ENCODE measurements at places on chromosomes 11 and 22.
A peak's percentile ranks its signal among the peaks of the same experiment; 100 is the strongest.

- DNase-seq = no peak
Observed at GRCh38 chr11:46315783-46316563, 31.3 kb upstream of the DGKZ start.

DNA sequence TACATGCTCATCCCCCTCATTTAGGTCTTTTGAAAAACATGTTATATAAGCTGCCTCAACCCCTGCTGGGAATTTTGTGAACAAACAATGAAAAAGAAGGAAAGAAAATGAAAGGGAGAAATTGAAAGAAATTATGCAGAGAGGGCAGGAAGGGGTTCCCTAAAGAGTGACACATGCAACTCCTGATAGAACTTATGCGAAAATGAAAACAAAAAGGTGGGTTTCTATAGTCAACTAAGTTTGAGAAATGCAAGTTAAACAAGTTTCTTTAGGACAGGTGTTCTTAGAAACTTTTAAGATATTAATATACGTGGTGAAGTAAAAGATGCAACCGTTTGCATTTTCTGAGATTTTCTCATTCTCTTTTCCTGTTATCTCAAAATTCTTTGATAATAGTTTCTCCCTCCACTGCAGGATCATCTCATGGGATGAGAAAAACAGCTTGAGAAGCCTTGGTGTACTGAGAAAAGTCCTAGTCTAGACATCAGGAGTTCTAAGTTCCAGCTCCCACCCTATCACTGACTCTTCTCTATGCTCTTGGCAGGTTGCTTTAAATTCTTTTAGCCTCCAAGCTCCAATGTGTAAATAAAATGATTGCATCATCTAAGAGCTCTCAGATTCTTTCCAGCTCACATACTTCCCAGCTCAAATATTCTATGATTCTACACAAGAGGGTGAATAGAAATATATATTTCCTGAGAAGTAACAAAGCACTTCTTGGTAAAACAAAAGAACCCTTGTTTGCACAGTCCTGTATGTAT, 109.2 kb downstream of the FAM76B start:
- no peak for DNase-seq

GRCh38 chr11:96017856-96018255, 93.9 kb upstream of the MTMR2 start:
- DNase-seq = no peak

- DNase-seq = no peak
Observed at GRCh38 chr11:536841-537621, at the start of gene LRRC56. Gene LRRC56 (plus strand): TSS chr11:537527. CDS start chr11:540685, 3,158 bp downstream.

DNA sequence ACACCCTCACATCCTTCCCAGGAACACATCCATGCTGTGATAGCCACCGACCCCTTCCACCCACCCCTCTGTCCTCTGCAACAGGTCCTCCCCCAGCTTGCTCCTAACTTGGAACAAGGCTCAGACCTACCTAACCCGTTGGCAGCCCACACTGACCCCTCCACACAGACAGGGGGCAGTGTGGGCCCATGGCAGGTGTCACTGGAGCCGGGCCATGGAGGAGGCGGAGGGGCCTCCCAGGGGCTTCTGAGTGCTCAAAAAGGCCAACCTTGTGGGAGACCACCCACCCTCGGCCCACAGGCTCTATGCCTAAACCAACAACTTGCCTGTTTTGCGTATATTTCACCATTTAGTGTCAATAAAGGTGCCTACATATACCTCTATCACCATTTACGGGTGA, 57.0 kb downstream of the CERK start:
- DNase-seq = no peak

- DNase-seq = no peak
Observed at GRCh38 chr22:30017375-30018223, 62.7 kb upstream of the HORMAD2 start.

GRCh38 chr11:940496-941135, 14.9 kb downstream of the AP2A2 start:
- no peak for DNase-seq

DNA sequence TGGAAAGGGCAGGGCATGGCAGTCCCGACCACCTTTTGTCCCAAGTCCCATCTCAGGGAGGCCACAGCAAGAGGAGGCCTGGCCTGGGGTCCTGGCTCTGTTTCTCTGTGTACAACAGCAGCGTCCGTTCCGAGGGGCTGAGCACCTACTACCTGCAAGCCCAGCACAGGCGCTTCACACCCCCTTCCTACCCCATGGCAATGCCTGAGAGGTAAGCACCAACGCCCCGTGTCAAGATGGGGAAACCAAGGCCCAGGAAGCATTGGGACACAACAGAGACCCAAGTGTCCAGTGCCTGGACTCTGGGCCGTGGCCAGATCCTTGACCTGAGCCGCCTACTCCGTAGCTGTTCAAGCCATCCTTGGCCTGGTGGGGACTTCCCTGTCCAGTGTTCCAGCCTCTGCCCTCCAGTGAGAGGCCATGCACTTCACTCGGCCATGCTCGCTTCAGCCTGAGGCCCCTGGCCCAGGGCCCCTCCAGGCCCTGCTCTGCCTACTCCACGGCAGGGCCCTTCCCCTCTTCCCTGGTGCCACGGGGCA, 14.3 kb upstream of the TCF20 start:
- no peak for DNase-seq

- no peak for DNase-seq
Observed at GRCh38 chr22:30600921-30601320, 6.1 kb upstream of the TCN2 start.

DNA sequence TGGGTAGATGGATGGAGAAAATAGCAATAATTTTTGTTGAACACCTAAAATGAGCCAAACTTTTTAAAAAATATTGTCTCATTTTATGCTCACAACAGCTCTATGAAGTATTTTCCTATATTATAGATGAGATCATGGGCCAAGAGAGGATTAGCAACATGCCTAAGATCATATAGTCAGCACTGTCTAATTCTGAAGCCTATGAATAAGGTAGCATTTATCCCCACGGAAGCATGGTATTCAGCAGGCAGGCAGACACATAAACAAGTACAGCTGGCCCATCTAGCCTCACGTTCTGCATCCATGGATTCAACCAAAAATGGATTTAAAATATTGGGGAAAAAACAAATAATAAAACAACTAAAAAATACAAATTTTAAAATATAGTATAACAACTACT, 21.9 kb upstream of the RAB30 start:
- no peak for DNase-seq

DNA sequence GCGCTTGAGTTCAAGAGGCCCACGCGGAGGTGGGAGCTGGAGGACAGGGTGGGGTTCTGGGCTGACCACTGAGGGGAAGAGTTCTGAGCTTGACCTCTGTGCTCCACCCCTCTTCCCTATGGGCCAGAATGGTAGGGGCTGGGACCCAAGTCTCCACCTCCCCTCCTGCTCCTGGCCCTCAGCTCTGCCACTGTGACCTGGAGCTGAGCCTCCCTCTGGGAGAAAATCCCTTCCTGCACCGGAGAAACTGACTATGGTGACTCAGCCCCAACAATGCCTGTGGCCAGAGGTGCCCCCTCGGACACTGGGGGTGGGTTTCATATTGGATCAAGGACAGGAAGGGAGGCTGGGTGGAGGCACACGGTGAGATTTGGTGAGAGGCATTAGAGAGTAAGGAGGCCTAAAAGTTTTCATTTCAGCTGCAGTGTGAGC, 23.0 kb downstream of the RELT start:
- no peak for DNase-seq

- no peak for DNase-seq
Observed at GRCh38 chr11:106990331-106990730, 27.9 kb downstream of the GUCY1A2 start.

GRCh38 chr22:32199341-32199740, 5.5 kb downstream of the RFPL2 start:
- DNase-seq = no peak

DNA sequence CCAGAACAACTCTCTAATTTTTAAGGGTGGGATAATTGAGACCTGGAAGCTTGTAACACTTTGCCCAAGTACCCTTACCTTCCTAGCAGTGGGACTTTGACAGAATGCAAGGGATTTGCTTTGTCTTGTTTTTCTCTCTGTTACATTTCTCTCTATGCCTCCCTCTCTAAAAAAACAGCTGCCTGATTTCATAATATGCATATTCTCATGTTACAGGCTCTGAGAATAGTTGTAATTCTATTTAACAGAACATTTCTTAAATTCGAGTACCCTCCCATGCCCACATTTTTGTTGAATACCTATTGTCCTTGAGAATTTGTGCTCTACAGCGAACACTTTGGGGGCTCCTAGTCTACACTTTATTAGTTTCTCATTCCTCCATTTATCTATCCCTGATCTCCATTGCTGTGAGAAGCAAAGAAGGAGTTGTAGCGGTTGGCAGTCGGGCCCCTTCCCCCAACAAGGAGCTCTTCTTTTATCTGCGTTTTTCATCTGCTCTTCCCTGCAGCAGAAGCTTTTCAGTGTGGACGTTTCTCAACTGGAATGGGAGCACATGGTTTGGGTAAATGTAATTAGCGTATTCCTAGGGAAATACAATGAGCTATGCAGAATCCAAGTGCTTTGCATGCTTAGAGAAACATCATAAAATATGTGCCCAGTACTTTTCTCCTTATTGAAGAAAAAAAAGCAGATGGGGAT, 117.7 kb upstream of the CCDC90B start:
- DNase-seq = no peak

GRCh38 chr11:130449310-130449990, 1.0 kb downstream of the ADAMTS15 start:
- DNase-seq = no peak

DNA sequence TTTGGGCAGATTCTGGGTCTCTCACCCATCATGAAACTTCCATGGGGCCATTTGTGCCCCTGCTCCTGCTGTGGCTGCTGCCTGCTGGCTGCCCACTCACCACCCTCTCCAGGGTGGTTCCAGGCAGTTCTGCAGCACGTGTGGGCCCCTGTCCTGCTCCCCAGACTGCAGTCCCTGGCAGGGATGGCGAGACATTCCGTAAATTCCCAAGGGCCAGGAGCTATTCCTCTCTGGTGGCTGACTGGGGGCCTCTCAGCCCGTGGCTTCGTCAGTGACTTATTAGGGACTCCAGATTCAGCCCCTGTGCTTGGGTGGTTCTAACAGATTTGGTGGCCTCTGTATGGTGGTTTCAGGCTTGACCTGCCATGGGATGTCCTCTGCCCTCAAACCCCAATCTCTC, 3.9 kb upstream of the SLC22A8 start:
- no peak for DNase-seq

DNA sequence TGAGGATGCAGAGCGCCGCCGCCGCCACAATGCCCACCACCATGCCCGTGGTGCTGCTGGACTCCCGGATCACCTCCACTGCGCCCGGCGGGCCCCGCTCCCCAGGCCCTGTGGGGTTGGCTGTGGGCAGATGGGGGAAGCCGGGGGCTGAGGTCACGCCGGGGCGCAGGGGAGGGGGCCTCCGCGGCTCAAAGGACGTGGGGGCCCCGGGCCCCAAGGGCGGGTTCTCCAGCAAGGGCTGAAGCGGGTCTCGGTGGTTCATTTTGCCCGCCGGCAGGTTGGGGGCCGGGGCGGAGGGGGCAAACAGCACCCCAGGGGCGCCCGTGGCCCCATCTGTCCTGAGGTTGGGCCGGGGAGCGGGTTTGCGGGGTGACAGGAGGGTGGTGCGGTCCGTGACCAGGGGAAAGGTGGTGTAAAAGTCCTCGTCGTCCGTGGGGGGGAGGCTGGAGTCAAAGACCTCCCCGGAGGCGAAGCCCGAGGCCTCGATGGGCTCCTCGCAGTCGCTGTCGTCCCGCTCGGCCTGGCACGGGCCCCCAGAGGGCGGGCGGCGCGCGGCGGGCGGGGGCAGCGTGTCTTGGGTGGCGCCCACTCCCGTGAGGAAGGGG, 16.5 kb downstream of the SLC22A12 start:
- DNase-seq = no peak

GRCh38 chr11:41309111-41309522, 150.3 kb downstream of the LRRC4C start:
- DNase-seq = no peak

- no peak for DNase-seq
Observed at GRCh38 chr11:124942466-124943253, 6.8 kb upstream of the HEPACAM start.

DNA sequence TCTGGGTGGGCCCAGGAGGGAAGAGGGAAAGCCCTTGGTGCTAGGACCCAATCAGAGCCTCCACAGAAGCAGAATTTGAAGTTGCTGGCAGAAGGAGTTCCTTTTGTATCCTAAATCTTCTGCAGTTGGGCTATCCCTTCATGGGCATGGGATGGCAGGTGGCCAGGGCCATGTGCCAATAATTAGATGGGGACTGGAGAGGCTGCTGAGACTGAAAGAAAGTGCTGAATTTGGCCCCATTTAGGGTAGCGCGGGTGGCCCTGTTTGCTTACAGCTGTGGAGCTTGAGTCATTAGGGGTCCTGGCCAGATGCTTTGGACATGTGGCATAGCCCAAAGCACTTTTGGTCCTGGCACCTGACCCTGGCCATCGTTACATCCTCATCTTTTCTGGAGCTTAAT, 27.1 kb downstream of the PARVA start:
- no peak for DNase-seq

DNA sequence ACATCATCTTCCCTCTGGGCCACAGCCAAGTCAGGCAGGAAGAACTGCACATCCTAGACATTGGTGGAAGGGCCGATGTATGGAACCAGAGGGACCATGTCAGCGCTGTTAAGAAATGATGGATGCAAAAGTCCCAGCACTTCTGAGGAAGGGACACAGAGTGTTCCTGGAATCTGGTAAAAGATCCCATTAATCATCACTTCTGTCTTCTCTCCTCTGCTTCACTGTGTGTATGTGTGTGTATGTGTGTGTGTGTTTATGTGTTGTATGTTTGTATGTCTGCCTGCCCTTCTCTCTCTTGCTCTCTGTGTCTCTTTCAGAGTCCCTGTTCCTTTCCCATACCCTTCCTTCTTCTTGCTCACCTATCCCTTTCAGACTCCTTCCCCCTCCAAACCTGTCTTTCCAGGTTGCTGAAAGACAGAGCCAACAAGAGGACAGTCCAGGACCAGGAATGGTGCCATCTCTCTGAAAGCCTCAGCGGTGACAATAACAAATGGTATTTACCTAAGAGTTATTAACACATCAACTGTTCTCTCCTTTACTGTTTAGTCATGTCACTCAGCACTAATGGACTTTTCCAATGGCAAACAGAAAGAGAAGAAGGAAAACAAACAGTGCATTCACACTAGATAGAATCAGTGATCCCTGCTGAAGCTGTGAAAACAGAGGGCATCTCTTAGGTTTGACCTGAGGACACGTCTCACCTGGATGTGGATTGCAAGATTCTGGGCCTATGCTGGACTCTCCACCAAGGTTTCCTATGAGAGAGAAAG, 47.1 kb downstream of the EHF start:
- no peak for DNase-seq

GRCh38 chr11:116539836-116540418, 232.9 kb downstream of the BUD13 start:
- no peak for DNase-seq

- DNase-seq = no peak
Observed at GRCh38 chr11:96045622-96046456, 121.9 kb upstream of the MTMR2 start.

DNA sequence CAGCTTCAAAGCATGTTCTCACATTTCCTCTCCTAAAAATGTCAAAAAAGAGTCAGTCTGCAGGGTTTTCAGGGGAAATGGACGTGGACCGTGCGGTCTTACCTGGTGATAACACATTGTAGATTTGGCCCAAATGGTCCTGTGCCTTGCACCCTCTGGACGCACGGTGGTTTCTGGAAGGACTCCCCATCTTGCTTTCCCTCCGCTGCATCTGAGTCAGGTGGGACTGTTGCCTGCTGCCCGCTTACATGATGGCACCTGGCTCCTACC, 1290.1 kb downstream of the TBC1D22A start:
- no peak for DNase-seq

- DNase-seq = no peak
Observed at GRCh38 chr22:23912293-23912903, 18.2 kb downstream of the MIF start.

GRCh38 chr11:73324665-73325035, 16.6 kb downstream of the ARHGEF17 start:
- no peak for DNase-seq

GRCh38 chr11:35714882-35715627, 52.5 kb downstream of the TRIM44 start:
- DNase-seq = peak; percentile 8

Data from HS-5 (cell line).